ENCODE measurements at places on chromosomes 2 and 18.

DNA sequence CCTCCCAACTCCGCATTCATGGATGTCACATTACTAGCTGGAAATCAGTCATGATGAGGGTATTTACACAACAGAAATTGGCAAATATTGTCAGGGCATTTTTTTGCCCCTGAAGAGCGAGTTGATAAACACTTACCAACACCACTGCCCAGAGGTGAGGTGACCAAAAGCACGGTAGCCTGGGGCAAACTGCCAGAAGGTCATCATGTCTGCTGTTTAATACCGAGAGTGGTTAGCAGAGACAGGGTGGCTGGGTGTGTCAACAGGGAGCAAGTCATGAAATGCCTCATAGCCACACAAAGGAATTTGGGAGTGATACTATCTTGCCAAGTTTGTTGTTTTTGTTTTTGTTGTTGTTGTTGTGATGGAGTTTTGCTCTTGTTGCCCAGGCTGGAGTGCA lies 37.0 kb upstream of the EPC2 start:
- DNase-seq: no peak

- DNase-seq: no peak
Observed at GRCh38 chr2:7837237-7837760, 844.6 kb upstream of the ID2 start.

DNA sequence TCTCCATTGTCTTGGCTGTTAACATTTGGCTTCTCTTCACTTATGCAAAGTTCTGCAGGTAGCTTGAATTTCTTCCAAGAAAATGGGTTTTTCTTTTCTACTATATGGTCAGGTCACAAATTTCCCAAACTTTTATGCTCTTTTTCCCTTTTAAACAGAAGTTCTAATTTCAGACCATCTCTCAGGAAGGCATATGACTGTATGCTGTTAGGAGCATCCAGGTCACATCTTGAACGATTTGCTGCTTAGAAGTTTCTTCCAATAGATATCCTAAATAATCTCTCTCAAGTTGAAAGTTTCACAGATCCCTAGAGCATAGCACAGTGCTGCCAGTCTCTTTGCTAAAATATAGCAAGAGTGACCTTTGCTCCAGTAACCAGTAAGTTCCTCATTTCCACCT lies 932.5 kb downstream of the DPP10 start:
- no peak for DNase-seq

- DNase-seq: no peak
Observed at GRCh38 chr2:59974051-59974766, 579.2 kb downstream of the BCL11A start.

DNA sequence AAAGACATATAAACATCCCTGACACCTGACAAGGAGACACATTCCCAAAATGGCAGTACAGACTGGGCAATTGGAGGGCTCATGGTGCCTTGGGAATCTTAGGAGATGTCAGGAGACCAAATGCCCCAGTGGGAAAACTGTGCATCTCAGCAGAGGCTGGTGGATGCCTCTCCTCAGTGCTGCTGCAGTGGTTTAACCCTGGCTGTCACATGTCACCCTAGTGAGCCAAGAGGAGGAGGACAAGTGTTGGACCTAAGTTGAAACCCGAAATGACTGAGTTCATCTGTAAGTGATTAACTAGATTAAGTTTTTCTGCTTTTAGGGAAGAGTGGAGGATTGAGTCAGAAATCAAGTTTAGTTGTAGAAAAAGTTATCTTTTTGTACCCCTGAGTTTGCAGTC lies 5.2 kb upstream of the NAGK start:
- no peak for DNase-seq

GRCh38 chr2:197464175-197464574 lies 10.8 kb downstream of the COQ10B start:
- no peak for DNase-seq

DNA sequence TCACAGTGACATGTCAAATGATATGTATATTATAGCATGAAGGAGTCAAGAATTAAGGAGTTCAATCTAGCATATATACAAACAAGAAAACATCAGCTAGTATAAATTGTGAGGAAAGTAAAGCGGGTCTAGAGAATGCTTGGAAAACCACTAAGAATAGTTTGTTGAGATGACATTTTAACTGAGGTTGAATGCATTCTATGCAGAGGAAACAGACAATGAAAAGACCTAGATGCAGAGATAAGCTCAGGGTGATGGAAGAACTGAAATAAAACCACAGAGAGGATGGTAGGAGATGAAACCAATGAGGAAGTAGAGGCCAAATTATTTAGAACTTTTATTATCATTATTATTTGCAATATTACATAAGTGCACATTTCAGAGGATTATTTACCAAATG lies 803.6 kb upstream of the FANCL start:
- no peak for DNase-seq

All from stimulated activated CD8-positive, alpha-beta memory T cell treated with anti-CD3 and anti-CD28 coated beads, Interleukin-15, amount 100 ng/mL, for 1 hour (primary cell).